ENCODE measurements at places on chromosomes 3 and 15. TPM values are rescaled to one million over a fixed set of nuclear protein-coding genes. Genes with fewer than 3 reads are reported as not detected.

- H3K27ac ChIP-seq: peak overlapping the region; percentile 82
- no peaks in the 10 kb centered on the region for H3K36me3 ChIP-seq
- H3K4me3 ChIP-seq: no peak overlapping the region
Measured at GRCh38 chr15:94844538-94845389, 613.4 kb downstream of the MCTP2 start.

GRCh38 chr3:32366638-32367397 lies 24.8 kb upstream of the CMTM7 start:
- DNase-seq: no peak
- no peaks in the 10 kb centered on the region for H3K27me3 ChIP-seq
- no peak overlapping the region for H3K4me3 ChIP-seq
- no peaks in the 10 kb centered on the region for H3K36me3 ChIP-seq
- no peaks in the 10 kb centered on the region for H3K4me1 ChIP-seq

ST3GAL6 gene
- total RNA-seq: 35.3 TPM

DNA sequence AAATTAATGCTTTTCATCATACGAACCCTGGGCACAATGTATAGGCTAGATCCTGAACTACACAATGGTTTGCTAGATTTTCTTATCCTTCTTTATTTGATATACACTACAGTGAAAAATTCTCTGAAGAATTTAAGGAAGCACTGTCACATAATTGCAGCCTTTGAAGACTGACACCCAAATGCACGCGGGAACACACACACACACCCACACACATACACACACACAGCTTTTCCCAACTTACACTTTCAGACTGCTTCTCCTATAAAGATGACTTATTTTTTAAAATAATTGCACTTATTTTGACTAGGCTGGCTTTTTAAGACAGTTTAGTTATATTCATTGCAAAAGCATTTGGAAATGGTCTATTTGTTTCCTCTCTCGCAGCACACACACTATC lies 70.0 kb upstream of the LRRN1 start:
- no peaks in the 10 kb centered on the region for H3K27me3 ChIP-seq
- no peak overlapping the region for H3K27ac ChIP-seq
- no peaks in the 10 kb centered on the region for H3K4me1 ChIP-seq
- no peak overlapping the region for H3K4me3 ChIP-seq

MCTP2 gene
- 28.5 TPM for total RNA-seq

DNA sequence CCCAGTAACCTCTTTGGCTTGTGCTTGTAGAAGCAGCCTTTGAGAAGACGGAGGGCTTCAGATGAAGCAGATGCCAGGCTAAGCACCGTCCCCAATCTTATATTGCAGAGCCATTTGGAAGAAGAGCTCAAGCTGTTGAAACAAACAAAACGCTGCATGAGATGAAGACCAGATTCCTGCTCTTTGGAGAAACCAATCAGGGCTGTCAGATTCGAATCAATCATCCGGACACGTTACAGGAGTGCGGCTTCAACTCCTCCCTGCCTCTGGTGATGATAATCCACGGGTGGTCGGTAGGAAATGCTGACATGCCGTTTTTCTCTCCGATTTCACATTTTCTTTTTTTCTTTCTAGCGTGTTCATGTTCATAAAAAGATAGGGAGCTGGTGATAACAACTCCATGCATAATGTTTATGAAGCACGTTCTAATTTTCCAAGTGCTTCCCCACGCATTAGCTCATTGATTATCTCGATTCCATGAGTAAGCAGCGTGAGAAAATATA lies 106.5 kb downstream of the LIPC start:
- H3K27me3 ChIP-seq: no peaks in the 10 kb centered on the region
- H3K36me3 ChIP-seq: no peaks in the 10 kb centered on the region
- H3K4me1 ChIP-seq: peaks cover 4% of the 10 kb centered on the region
- no peak overlapping the region for H3K4me3 ChIP-seq
- H3K27ac ChIP-seq: no peak overlapping the region

WNT5A gene
- total RNA-seq: 5.9 TPM

- H3K36me3 ChIP-seq: no peaks in the 10 kb centered on the region
- H3K4me1 ChIP-seq: no peaks in the 10 kb centered on the region
- no peak overlapping the region for H3K27ac ChIP-seq
- H3K4me3 ChIP-seq: no peak overlapping the region
Measured at GRCh38 chr3:88433568-88433967, 283.8 kb downstream of the C3orf38 start.

DNA sequence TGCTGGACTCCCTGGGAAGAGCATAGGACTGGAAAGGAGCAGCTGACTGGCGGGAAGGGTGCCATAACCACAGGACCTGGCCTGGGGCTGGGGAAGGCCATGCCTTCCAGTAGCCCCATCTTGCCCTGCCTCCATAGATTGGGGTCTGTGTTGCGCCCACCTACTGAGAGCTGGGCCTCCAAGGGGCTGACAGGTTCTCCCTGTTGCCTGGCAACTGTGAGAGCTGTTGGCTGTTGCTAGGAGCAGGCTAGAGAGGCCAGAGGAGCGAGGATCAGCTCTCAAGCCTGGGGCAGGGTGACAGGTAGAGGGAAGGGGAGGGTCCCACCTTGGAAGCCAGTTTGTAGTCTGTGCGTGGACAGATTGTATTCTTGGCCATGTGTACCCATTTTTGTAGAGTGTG lies 2.8 kb upstream of the GNAI2 start:
- peaks cover 34% of the 10 kb centered on the region for H3K4me1 ChIP-seq
- H3K27me3 ChIP-seq: no peaks in the 10 kb centered on the region
- no peaks in the 10 kb centered on the region for H3K36me3 ChIP-seq

DNA sequence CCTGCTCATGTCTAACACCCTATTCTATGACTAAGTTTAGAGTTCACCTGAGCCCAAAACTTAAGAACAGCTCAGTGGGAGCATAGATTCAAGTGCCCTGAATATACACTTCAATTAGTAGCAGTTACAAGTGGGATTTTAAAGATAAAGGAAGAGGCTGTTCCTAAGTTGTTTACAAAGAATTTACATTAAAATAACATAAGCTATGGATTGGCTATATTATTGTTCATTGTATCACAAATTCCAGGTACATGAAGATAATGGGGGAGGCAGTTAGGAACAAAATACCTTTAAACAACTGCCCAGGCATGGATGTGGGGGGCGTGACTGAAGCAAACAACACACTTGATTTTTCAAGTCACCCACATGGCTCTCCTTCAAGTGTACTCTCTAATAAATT lies 52.7 kb downstream of the ROPN1B start:
- no peak for DNase-seq
- no peaks in the 10 kb centered on the region for H3K27me3 ChIP-seq
- no peaks in the 10 kb centered on the region for H3K4me1 ChIP-seq
- H3K27ac ChIP-seq: no peak overlapping the region

EIF2A gene
- 58.7 TPM for total RNA-seq

DNA sequence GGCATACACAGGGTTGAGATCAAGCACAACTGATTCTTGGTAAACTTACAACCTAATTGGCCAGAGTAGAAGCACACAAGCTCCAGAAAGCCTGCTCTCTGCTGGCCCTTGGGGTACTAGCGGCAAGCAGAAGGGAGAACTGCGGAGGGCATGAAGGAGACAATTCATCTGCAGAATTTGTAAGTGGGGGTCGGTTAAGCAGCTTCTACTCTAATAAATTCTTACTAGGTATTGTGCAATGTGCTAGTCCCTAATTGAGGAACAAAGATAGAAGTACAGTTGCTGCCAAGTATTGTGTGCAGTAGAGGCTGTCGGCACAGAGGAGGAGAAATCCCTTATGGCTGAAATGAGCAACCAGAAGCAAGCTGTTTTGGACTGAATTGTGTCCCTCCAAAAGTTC lies 91.2 kb upstream of the VEPH1 start:
- H3K4me3 ChIP-seq: no peak overlapping the region
- no peaks in the 10 kb centered on the region for H3K27me3 ChIP-seq

- no peak overlapping the region for H3K27ac ChIP-seq
- no peak overlapping the region for H3K4me3 ChIP-seq
- no peak for DNase-seq
- H3K4me1 ChIP-seq: peaks cover 42% of the 10 kb centered on the region
- H3K36me3 ChIP-seq: no peaks in the 10 kb centered on the region
- no peaks in the 10 kb centered on the region for H3K27me3 ChIP-seq
Measured at GRCh38 chr3:123396171-123397049, 52.5 kb downstream of the ADCY5 start.

GRCh38 chr3:186782542-186783057 lies 777 bp upstream of the EIF4A2 start:
- H3K36me3 ChIP-seq: peaks cover 20% of the 10 kb centered on the region
- DNase-seq: no peak
- no peaks in the 10 kb centered on the region for H3K27me3 ChIP-seq
- H3K27ac ChIP-seq: peak overlapping the region; percentile 96
- peaks cover 34% of the 10 kb centered on the region for H3K4me1 ChIP-seq
- peak overlapping the region; percentile 91 for H3K4me3 ChIP-seq

GRCh38 chr3:76866729-76867408 lies 173.0 kb upstream of the ROBO2 start:
- no peaks in the 10 kb centered on the region for H3K4me1 ChIP-seq
- no peak overlapping the region for H3K4me3 ChIP-seq
- H3K27me3 ChIP-seq: no peaks in the 10 kb centered on the region
- no peak for DNase-seq
- no peak overlapping the region for H3K27ac ChIP-seq
- H3K36me3 ChIP-seq: no peaks in the 10 kb centered on the region

- DNase-seq: no peak
- H3K4me1 ChIP-seq: no peaks in the 10 kb centered on the region
- H3K27me3 ChIP-seq: no peaks in the 10 kb centered on the region
- H3K27ac ChIP-seq: no peak overlapping the region
Measured at GRCh38 chr15:85880501-85881190, 85.9 kb upstream of the KLHL25 start.

DNA sequence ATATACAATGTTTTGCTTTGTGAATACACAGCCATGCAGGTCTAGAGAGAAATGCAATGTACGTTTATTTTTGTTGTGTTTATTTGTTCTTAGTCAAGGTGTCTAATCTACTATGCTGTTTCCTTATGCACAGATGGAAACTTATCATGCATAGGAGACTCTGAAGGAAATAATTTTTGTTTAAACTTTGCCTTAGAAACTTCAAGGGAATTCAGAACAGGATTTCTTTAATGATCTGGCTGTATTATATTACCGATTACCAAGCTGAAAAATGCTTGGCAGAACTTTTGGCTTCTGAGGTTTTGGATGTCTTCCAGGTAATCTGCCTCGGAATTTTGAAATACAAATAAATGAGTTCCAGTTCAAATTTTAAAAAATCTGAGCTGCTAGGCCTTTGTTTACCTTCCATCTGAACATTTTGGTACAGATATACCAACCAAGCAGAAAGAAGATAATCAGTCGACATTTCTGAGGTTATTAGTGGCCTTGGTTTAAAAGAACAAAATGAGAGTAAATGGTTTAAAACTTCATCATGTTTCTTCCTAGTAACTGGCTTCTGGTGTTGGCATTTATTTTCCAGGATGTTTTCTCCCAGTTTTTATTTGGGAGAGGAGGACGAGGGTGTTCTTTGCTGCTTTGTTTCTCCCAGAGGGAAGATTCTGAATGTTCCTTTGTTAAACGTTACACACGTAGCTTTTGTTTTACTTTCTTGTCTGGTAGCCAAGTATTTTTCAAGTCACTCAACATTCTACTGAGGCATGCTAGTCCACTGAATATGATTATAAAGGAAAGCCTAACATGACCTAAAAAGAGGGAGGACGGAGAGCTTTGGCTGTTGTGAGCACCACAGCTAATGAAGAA lies 421.8 kb upstream of the TBL1XR1 start:
- no peaks in the 10 kb centered on the region for H3K27me3 ChIP-seq
- no peak for DNase-seq
- H3K4me3 ChIP-seq: no peak overlapping the region
- peak overlapping the region; percentile 72 for H3K27ac ChIP-seq
- H3K4me1 ChIP-seq: peaks cover 49% of the 10 kb centered on the region

DNA sequence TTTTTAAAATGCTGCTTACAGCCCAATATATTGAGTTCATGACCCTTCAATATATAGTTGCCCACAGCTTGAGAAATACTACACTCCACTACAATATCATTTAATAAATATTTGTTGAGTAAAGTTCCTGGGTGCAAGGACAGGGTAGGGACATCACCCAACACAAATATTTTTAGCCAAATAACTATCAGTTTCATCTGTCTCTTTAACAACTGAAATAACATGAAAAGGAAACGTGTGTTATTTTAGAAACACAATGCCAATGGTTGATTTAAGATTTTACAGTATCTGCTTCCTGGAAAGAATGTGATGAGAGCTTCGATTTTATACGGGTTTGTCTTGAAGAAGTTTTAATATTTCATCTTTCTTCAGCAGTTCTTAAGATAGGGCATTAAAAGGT lies 67.7 kb upstream of the CDV3 start:
- no peak overlapping the region for H3K4me3 ChIP-seq
- H3K4me1 ChIP-seq: peaks cover 16% of the 10 kb centered on the region
- no peaks in the 10 kb centered on the region for H3K36me3 ChIP-seq
- no peak for DNase-seq
- no peaks in the 10 kb centered on the region for H3K27me3 ChIP-seq

DNA sequence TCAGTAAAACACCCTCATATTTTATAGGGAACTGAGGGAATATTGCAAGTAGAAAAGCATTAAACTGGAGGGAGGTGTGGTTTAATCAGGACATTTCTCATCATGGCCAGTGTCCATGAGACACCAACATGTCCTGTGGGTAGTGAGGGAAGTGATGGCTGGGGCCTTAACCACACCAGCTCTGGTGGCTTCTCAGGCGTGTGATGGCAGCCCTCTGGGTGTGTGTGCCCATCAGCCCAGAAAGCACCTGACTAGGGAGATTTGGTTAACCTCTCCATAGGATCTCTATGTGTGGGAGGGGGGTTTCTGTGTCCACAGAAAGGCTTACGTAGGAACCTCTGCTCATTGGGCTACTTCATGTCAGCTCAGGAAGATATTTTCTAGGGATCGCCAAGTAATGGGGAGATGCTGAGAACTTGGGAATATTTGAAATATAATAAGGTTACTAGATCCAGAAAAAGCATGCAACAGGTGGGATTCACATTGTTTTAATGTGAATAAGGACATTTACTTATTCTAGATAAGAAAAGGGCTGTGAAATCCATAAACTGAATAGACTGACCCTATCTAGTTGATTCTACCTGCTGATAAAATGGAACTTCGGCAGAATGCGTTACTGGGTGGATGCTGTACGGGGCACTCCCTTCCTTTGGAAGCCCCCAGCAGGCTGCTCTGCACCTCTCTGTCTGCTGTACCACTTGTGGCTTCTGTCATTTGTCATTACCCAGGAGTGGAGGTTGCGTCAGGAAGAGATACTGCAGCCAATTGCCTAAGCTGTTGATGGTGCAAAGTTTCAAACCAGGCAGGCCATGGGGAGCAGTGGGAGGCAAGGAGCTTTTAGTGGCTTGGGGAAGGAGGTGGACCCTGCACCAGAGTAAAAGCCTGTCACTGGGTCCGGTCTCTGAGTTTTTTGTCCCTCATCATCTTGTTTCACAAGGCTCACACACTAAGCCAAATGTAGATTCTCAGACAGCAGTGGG lies 21.5 kb downstream of the PDHB start:
- no peaks in the 10 kb centered on the region for H3K27me3 ChIP-seq
- no peaks in the 10 kb centered on the region for H3K36me3 ChIP-seq
- no peaks in the 10 kb centered on the region for H3K4me1 ChIP-seq
- no peak overlapping the region for H3K27ac ChIP-seq
